AML-193 (cell line): ENCODE measurements at places on chromosomes 5 and 9.

- no peak for DNase-seq
Measured at GRCh38 chr9:131672451-131672850, 67.4 kb downstream of the RAPGEF1 start.

- no peak for DNase-seq
Measured at GRCh38 chr5:124748687-124749594, 2.5 kb upstream of the ZNF608 start.

DNA sequence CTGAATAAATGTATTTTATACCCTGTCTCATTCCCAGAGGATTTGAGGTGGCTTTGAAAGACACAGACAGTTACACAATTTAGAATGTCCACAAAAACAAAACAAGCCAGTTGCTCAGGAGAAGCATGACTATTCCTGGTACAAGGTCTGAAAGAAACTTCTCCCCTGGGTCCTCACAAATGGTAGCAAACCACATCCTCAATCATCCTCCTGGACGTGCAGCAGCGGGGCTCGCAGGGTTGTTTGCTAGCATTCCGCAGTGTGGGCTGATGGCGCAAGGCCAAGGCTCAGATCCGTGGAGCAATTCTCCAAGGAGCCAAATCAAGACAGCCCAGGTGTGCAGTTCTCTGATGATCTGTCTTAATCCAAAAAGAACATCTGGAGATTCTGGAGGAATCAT lies 210.3 kb downstream of the ACTL7B start:
- DNase-seq, result no peak

DNA sequence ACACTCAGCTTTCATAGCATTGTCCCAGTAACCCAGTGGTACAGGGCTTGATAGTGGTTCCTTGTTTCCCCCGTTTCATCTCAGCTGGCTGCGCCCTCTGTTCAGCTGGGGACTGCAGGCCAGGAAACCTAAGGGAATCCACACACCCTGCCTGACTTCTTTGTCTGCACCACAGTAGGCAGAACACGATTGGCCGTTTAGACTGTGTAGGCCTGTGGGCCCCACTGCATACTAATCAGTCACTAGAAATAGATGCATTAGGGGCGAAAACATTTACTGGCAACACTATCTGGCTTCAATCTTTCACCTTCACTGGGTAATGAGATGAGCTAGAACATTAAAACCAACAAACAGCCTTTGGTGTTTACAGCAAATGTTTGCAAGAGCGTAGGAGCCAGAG lies 512.7 kb upstream of the BRINP1 start:
- no peak for DNase-seq

GRCh38 chr9:108039493-108039892 lies 549.9 kb upstream of the KLF4 start:
- no peak for DNase-seq

- DNase-seq, result no peak
Measured at GRCh38 chr9:27618066-27618465, 44.8 kb upstream of the C9orf72 start.
